ENCODE measurements at places on chromosomes 4 and X. TPM values are rescaled to one million over a fixed set of nuclear protein-coding genes. Genes with fewer than 3 reads are reported as not detected.

The SHOX gene
- total RNA-seq = not detected

The RAB39B gene
- 9.3 TPM for total RNA-seq

The BTK gene
- total RNA-seq = not detected

The SPANXA2 gene
- not detected for total RNA-seq

Data from H1 (cell line).